Stimulated activated CD4-positive, alpha-beta T cell treated with anti-CD3 and anti-CD28 coated beads, Interleukin-1b, Interleukin-23, amount 100 ng/mL, for 48 hours (primary cell): ENCODE measurements at places on chromosomes 6 and 20.
A peak's percentile ranks its signal among the peaks of the same experiment; 100 is the strongest.

GRCh38 chr6:91328241-91328640 lies 741.4 kb upstream of the MAP3K7 start:
- no peak for DNase-seq

DNA sequence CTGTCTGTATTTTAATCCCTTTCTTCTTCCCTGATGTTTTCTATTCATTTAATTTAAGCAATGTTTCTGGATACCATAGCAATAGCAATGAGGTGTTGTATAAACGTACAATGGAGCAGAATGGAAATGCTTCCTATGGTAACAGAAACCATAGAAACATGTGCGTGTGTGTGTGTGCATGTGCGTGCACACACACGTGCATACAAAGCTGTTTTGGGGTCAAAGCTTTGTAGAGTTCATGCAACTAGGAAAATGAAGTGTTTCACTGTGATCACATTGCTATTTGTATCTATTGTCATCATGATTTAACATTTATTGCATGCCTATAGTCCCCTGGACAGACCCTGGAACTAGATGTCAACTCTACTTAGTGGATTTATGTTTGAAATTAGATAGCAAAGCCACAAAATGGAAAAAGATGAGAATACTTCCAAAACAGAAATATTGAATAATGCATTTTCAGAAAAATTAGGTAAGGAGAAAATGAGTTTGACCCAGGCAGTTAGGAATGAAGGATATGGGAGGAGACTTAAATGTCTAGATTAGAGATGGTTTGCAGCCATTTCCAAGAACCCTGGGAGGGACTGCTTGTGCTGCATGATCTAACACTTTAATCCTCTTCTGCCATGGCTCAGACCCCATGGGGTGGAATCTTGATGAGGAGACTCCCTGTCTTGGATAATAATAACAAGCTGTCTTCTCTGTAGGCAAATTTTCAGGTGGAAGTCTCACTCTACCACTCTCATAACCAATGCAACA lies 124.4 kb downstream of the TRMT11 start:
- no peak for DNase-seq

GRCh38 chr6:157244175-157244574 lies 79.1 kb downstream of the TMEM242 start:
- DNase-seq, result no peak

GRCh38 chr6:47804821-47805220 lies 23.0 kb downstream of the OPN5 start:
- no peak for DNase-seq

GRCh38 chr20:63652192-63652980 lies 838 bp downstream of the STMN3 start:
- no peak for DNase-seq

GRCh38 chr20:11178946-11179654 lies 505.3 kb upstream of the JAG1 start:
- DNase-seq, result no peak

- DNase-seq, result no peak
Measured at GRCh38 chr6:24838081-24838480, 39.4 kb upstream of the ARMH2 start.

DNA sequence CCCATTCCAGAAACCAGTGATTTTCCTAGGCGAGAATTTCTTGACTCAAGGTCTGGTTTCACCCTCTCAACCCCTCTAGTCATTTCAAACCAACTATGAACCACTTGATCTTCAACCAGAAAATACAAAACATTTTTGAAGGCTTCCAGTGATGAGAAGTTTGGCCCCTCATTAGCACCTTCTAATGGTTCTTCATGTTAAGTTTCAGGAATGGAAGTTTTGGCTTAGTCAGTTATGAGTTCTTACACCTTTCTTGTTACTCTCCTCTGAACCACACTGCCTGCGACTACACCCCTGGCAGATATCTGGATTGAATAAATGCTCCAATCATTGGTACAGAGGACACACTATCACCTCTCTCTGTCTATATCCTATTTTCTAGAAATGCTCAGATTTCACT lies 67.2 kb downstream of the GJA10 start:
- no peak for DNase-seq

GRCh38 chr6:42453031-42453653 lies 1.4 kb upstream of the TRERF1 start:
- peak; percentile 77 for DNase-seq

DNA sequence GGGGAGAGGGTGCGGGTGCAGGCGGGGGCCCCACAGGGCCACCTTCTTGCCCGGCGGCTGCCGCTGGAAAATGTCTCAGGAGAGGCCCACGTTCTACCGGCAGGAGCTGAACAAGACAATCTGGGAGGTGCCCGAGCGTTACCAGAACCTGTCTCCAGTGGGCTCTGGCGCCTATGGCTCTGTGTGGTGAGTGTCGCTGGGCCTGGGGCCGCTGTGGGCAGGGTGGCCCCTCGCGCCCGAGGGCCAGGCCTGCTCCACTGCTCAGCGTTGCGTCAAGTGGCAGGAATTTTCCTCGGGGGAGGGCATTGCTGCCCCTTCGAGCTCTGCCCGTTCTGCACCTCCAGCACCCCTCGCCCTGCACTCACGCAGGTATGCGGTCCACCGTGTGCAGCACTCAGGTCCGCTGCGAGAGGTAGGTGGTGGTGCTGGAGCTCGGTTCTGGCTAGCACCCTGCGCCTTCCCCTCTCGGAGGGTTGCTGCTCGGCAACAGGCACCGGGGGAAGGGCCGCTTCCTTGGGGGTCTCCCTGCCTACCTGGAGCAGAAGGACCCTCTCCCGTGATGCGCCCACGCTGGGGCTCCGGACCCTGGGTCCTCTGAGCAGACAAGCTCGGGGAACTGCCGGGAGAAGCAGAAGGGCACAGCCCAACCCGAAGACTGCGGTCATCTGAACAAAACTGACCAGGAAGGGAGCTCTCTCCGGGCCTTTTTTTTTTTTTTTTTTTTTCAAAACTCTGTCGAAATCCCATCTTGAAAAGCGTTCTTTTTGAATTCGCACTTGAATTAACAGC lies 674 bp downstream of the MAPK14 start:
- DNase-seq, result peak; percentile 40

DNA sequence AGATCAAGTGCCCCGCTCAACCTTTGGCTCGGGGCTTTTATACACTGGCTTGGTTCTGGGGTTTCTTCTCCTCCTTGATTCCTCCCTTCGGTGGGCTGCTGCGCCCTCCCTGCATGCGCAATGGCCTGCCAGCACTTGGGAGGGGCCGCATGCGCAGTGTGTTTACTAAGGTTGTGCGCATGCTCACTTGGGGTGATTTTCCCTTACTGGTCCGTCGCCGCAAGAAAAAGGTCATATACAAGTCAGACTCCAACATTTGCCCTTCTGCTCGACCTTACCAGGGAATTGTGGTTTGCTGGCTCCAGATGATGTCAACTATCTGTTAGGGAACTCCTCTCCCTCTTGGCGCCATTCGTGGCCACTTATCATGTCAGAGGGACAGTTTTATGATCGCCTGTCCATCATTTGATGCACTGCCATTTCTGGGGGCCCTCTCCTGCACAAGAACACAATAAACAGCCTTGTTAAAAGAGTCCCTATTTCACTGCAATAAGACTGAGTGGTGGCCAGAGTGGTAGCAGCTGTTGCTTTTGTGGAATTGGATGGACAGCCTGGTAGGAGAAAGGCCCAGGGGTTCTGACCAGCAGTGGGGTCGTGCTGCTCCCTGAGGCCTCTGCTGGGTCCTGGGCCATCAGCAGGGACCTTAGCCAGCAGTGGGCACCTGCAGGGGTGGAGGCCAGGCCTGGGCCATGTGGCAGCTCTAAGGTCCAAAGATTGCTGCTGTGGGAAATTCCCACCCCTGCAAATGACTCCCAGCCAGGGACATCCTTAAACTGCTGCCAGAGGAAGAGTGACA lies 2.8 kb upstream of the LBP start:
- DNase-seq, result no peak

DNA sequence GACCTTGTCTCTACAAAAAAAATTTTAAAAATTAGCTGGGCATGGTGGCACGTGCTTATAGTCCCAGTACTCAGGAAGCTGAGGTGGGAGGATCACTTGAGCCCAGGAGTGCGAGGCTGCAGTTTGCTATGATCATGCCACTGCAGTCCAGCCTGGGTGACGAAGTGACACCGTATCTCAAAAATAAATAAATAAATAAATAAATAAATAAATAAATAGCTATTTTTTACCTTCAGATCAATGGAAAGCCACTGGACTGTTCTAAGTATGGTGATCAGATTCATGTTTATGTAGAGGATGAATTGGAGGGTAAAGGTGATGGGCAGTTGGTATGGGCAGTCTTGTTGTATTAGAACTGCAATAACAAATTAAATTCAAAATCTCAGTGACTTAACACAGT lies 24.0 kb downstream of the DSTN start:
- no peak for DNase-seq

GRCh38 chr20:14332866-14333265 lies 4.5 kb downstream of the FLRT3 start:
- no peak for DNase-seq

DNA sequence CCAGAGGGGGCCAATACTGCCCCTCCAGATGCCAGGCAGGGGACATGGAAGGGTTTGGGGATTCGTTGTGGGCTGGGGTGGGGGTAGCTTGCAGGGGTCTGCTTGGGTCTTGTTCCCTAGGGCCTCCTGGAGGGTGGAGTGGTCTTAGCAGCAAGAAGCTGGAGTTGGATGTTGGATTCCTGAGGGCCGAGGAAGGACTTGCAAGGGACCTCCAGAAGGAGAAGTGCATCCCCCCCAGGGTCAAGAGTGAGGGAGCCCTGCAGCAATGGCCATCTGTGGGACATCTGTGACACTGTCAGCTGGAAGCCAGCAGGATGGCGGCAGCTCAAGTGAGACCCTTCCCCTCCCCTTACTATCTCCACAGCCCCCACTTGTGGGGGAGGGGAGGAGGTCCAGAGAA lies 25.4 kb upstream of the CCN5 start:
- DNase-seq, result no peak

DNA sequence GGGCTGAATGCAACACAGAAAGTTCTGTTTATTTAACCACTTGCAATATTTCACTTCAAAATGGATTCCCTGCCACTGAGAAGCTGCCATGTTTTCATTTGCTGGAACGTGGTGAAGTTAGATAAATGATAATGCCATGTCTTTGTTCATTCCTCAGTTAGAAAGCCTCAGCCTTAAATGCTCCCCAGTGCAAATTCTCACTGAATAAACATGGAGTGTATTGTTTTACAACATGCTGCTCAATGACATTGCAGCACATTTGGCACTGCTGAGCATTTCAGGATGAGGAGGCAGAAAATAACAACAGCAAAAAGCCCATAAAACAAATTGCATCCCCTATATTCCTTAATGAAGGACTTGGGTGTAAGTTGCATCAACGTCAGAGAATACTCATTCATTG lies 913.8 kb upstream of the FLRT3 start:
- DNase-seq, result no peak

GRCh38 chr6:67736161-67736560 lies 898.9 kb upstream of the ADGRB3 start:
- no peak for DNase-seq

DNA sequence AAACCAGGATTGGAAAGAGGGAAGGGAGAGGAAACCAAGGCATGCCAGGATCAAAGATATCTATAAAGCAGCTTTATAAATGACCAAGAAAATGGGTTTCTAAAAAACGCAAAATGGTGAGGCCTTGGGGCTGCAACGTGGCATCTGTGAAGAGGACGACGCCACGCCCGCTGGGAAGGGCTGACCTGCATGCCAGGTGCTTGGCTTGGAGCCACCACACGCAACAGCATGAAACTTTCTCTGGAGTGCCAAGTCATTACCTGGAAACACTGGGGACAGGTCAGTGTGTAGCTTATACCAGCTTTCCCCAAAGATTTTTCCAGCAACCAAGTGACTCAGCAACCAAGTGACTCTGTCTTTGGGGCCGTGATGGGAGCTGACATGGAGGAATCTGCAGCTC lies 82.5 kb downstream of the POPDC3 start:
- no peak for DNase-seq

GRCh38 chr20:57625181-57625958 lies 5.1 kb upstream of the ZBP1 start:
- DNase-seq, result no peak

GRCh38 chr20:18529041-18529440 lies 21.3 kb downstream of the SEC23B start:
- no peak for DNase-seq

DNA sequence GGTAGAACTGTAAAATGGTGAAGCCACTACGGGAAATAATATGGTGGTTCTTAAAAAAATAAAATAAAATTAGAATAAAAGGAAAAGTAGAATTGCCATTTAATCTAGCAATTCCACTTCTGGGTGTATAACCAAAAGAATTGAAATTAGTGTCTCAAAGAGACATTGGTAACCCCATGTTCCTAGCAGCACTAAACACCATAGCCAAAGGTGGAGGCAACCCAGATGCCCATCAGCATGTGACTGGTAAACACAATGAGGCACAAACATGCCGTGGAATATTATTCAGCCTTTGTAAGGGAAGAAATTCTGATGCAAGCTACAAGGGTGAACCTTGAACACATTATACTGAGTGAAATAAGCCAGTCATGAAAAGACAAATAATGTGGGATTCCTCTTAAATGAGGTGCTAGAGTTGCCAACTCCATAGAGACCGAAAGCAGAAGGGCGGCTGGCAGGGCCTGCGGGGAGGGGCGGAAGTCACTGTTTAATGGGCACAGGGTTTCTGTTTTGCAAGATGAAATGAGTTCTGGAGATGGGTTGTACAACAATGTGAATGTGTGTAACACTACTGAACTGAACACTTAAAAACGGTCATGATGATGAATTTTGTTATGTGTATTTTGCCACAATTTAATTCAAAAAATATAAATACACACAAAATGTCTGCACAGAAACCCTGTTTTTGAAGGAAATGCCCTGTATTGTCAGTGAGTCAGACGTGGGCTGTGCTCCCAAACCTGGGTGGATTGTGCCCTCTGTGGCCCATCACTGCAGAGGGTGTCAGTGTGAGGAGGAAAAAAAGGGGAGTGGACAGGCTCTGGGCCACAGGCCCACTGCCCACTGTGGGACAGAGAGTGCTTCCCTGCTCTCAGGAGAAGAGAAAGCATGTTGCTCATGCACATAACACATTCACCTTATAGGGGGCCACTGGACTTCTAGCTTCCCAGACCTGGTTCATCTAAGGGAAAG lies 49.6 kb upstream of the CD93 start:
- DNase-seq, result no peak

DNA sequence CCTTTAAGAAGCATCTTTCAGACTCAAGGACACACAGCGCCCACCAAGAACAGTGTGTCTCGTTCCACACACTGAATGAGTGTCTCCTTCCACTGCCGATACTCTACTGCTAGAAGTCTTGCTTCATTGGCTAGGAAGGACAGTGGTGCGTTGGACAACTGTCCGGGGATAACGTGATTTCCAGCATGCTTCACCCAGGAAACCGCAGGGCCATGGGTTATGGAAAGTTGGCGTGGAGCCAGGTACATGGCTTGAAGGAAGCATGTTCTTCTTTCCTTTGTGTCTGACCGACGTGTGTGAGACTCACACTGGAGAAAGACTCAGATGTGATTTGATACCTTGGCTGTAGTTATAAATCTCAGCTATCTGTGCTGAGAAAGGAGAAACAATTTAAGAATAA lies 73.2 kb downstream of the SMOC2 start:
- DNase-seq, result no peak

DNA sequence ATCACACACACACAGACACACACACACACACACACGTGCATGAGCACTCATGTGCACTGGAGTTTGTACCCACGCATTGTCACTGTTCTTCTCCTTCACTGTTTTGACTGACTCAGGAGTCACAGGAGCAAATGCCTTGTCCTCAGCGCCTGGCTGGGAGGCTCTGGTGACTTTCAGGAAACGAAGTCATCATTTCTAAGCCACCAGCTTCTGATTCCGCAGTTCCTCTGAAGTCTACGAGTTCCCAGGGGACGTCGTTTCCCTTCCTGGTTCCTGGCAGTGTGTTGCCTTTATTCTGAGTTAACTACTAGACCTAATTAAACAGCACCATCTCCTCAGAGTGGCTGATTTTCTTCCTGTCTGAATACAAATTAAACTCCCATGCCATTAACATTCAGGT lies 82.2 kb upstream of the PMEPA1 start:
- DNase-seq, result no peak
